ENCODE measurements at places on chromosomes 11 and 22.

DNA sequence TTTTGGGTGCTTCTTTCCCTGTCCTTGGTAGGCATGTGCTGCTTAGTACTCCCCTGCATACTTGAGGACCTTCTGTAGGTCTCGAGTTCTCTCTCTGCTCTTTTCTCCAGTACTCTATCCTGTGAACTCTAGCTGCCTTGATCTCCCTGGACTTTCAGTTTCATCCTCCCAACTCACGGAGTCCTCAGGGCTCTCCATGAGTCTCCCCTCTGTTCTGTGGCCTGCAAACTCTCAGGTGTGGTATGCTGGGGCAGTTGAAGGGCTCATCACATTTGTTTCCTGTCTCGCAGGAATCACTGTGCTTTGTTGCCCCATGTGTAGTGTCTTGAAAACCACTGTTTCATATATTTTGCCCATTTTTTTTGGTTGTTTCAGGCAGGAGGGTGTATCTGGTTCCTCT is 3.3 kb upstream of the PACS1 start:
- DNase-seq = no peak

- no peak for DNase-seq
These were observed 76.2 kb upstream of the HORMAD2 start for GRCh38 chr22:30004101-30004500.

GRCh38 chr11:19808076-19808911 is 95.7 kb downstream of the NAV2 start:
- DNase-seq = no peak

DNA sequence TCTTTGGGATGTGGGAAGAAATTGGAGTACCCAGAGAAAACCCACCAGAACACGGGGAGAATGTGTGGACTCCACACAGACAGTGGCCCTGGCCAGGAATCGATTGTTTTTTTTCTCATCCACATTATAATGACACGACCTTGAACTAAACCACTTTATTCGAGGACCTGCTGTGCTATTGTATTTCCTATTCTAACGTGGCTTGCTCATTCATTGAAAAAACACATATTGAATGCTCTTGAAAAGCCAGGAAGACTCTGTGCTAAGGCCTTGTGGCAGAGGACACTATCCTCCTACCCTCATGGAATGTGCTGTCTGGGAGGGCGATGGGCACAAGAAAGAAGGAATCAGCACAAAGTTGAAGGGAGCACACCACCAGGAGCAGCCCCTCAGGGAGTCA is 9.1 kb upstream of the SREBF2 start:
- no peak for DNase-seq

DNA sequence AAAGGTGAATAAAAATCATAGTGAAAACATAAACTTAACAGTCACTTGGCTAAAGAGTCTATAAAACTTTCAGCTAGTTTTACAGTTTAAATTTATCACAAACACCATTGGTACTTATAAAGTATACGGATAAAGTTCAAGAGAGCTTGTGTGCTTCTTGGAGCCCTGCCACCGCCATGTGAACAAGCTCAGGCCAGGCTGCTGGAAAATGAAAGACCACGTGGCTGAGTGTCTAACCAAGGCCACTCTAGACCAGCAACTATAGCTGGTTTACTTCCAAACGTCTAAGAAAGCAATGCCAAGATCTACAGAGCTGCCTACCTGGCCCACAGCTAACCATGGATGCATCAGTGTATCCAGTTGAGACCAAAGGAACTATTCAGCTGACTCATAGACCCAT is 66.3 kb upstream of the API5 start:
- DNase-seq = no peak

GRCh38 chr22:30210235-30210909 is 36.2 kb downstream of the LIF start:
- no peak for DNase-seq

GRCh38 chr11:9052316-9052715 is 39.1 kb downstream of the SCUBE2 start:
- DNase-seq = no peak

GRCh38 chr11:33899400-33900037 is 7.6 kb upstream of the LMO2 start:
- no peak for DNase-seq

GRCh38 chr22:26573026-26573662 is 16.8 kb downstream of the TPST2 start:
- DNase-seq = no peak

DNA sequence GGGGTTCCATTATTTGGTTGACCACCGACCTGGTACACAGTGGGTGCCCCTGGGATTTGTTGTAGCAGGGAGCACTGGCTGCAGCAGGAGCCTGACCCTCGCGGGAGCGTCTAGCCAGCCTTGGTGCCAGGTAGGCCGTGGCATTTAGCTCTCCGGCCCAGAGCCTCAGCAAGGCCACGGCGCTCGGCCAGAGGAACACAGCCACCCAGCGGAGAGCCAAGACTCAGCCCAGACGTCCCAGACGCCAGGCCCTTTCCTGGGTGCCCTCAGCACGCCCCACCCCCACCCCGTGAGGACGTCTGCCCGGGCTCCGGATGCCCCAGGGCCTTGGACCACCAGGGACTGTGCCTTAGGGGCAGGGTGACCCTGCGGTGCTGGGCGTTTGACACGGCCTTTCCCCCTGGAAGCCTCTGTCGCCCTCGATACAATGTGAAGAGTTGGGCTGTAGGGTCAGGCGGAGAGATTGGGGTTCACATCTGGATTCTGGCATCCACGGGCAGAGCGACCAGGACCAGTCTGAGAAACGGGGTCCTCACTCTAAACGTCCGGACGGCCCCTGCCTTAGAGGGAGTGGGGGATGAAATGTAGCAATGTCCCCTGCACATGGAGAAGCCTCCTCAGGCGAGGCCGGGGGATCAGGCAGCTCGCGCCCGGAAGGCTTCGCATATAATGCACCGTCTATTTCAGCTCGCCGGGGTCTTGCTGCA is 99.2 kb upstream of the FGF3 start:
- DNase-seq = no peak

DNA sequence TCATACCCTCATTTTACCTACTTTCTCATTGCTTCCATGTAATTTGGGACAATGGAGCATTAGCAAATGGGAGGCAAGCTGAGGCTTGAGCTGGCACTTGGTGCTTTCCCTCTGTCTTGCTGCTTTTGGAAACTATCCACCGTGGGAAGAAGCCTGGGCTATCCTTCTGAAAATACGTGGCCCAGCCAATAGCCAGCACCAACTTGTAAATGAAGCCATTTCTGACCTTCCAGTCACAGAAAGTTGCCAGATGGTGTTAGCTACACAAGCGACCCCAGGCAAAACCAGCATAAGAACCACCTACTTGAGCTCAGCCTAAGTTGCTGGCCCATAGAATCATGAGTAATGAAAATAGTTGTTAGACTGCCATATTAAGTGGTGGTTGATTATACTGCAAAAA is 18.5 kb upstream of the SPON1 start:
- no peak for DNase-seq

- DNase-seq = no peak
These were observed 6.8 kb downstream of the GTSE1 start for GRCh38 chr22:46303347-46303965.

DNA sequence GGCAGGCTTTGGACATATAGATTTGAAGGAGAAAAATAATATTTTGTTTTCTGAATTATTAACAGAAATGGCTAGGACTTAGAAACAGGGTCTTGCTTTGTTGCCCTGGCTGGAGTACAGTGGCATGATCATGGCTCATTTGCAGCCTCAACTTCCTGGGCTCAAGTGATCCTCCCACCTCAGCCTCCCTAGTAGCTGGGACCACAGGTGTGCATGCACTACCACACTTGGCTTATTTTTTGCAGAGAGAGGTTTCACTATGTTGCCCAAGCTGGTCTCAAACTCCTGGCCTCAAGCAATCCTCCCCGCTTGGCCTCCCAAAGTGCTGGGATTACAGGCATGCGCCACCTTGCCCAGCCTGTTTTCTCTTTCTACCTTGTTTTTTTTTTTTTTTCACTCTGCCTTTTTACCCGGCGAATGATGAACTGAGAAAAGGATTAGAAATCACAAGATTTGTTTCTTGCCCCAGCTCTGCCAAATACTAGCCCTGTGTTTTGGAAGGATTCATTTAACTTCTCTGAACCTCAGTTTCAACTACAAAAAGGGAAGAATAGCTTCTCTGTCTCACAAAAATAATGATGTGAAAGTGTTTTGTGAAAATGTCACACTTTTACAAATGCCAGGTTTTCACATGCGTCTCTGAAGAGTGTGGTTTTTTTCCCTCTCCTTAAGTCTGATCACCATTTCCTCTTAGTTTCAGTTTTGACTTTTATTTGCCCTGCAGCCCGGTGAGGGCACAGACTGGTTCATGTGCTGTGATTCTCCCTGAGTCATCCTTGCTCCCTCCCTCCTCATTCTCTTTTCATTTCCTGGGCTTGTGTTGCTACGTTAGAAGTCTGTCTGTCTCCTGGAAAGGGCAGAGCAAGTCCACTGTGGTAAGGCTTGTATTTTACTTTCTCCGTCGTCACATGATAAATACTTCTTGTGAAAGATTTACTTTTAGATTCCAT is 67.7 kb downstream of the BCL2L13 start:
- peak; percentile 19 for DNase-seq

DNA sequence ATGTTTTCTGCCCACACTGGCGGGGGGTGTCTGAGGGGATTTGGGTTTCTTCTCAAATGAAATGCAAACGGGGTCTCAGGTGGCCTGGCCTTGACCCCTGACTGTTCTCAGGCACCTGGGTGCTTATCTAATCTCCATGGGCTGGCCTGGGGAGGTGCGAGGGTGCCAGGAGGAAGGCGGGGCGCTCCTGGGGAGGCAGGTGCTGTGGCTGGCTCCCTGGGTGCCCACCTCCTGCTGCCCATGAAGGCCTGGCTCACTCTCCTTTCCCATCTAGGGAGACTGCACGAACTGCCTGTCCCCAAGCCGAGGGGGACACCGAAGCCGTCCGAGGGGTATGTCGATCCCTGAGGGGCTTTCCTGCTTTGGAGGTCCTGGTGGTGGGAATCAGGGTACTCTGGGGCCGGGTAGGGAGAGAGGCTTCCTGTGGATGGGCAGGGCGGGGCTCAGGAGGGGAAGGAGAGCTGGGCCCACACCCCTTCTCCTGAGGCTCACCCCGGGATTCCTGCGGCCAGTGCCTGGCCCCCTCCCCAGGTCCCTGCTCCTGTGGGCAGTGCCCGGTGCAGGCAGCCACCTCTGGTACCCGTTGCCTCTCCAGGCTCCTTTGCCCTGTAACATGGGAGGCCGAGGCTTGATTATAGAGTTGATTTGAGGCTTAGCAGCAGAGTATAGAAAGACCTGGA is 18.4 kb downstream of the MICALL1 start:
- DNase-seq = no peak

Measured in GM12892 (cell line).